ENCODE measurements at places on chromosomes 4 and X.

DNA sequence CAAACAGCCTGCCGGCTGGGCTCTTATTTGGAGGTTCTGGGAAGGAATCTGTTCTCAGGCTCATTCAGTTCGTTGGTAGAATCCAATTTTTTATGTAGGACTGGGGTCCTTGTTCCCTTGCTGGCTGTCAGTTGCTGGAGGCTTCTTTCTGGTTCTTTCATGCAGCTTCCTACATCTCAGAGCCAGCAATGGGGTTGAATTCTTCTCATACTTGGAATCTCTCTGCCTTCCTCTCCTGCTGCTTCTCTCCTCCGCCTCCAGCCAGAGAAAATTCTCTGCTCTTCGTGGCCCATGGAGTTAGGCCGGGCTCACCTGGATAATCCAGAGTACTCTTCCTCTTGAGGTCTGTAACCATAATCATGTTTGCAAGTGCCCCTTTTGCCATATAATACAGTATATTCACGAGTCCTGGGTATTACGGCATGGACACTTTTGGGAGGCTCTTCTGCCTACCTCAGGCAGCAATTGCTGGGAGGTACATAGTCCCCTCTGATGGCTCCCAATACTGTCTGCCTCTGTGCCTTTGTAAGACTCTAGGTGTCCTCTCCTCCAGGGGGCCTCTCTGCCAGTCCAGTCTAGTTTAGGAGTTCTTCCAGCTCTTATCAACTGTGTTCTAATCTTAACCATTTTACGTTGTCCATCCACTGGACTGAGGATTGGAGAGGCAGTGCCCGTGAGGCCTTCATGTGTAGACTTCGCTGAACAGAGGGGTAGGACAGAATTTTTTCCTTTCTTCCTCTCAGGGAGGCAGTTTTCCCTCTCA, 2.2 kb downstream of the TRMT44 start:
- DNase-seq = no peak

GRCh38 chrX:10990418-10990817, 120.7 kb upstream of the HCCS start:
- no peak for DNase-seq

DNA sequence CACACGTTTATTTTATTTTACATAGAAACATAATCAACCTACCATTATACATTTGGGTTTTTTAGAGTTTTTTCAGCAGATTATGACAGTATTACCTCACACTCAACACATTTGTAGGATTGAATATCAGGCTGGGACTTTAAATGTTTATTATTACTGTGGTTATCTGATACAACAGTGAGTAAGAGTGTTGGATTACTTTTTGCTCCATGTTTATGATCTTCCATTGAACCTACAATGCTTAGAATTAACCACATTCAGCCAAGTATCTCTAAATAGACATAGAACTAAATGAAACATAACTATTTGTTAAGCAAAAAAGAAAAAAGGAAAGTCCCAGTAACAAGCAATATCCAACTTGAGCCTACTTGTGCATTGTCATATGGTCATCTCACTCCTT, 607.4 kb upstream of the PITX2 start:
- no peak for DNase-seq

DNA sequence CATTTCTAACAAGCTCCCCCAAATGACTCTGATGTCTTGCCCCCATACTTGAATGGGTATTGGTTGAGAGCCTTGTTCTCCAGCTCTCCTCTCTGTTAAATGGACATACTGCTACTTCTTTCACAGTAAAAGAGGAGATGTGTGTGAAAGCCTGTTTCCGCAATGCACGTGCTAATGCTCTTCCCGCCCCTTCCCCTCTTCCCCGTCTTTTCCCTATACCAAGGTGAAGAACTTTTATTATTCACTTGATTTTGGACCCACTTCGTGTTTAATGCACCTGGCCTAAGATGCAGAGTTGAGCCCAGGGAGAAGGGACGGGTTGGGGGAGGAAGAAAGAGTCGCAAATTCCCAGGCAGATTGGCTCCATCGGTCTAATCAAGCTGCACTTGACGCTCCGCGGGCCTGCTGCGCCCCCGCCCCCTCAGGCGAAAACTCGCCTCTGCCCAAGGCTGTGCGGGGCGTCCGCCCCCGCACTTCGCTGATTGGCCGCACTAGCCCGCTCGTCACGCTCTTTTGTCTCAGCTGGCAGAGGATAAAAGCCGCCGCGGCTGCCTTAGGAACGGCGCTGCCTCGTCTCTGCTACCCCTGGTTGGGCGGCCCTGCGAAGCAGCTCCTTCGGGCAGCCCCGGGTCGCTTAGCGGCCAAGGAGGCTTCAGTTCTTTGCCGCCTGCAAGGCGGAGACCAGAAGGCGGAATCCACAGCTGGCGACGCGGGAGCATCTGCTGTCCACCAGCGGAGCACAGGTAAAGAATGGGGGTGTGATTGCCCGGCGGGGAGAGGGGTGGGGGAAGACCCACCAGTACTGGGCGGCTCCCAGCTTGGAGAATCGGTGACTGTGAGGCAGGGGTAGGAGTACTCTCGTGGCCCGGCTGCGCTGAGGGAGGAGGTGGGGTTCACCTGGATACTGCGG, at the start of gene ZCCHC12:
TSS of gene ZCCHC12 (plus strand) at position 562 of the 910 bp plus-strand sequence. CDS start 1,421 bp downstream, outside the sequence.
- no peak for DNase-seq

DNA sequence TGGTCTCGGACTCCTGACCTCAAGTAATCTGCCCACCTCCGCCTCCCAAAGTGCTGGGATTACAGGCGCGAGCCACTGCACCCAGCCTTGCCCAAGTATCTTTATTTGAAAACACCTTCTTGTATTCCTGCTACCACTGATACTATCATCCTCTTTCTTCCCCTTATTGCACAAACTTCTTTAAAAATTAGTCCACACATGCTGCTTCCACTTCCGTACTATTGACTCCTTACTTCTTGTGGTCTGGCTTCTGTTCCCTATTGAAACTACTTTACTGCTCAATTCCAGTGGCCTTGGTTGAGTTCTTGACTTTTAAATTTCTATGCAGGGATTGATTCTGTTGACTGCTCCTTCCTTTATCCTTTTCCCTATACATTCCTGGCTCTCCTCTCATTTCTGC, 38.8 kb downstream of the MTM1 start:
- DNase-seq = no peak

GRCh38 chr4:14924812-14925344, 77.4 kb upstream of the CPEB2 start:
- no peak for DNase-seq

- DNase-seq = no peak
These were observed 20.2 kb downstream of the CETN2 start for GRCh38 chrX:152810403-152810802.

DNA sequence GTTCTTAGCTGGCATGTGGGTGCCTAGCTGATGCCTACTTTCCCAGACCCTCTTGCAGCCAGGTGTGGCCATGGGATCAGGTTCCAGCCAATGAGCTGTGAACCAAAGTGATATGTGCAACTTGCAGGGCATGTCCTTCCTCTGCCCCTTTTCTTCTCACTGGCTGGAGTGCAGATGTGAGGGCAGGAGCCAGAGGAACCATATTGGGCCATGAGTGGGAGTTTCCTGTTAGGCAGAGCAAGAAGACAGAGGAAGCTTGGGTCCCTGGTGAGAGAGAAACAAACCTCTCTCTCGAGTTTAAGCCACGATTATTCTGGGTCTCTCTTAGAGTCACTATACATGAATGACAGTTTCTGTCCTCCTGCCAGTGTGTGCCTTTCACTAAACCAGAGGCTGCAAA, 120.4 kb upstream of the STX18 start:
- DNase-seq = no peak

DNA sequence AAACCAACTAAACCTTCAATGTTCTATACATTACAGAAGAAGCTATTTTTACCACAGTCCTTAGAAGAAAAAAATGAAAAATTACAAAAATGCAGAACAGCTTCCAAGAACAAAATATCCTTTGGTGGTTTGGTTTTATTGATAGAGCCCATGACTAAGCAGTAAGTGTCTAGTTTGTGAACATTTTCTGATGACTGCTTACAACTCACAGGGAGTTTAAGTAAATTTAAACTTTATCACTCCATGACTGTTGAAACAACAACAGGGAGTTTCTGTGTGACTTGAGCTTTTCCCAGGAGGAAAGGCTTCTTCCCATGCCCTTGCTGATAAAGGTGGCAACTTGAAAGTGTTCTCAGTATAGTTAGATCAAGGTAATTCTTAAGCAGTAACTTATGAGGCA, 2.9 kb downstream of the PF4 start:
- DNase-seq = no peak

- DNase-seq = no peak
These were observed 16.4 kb downstream of the MAGEA4 start for GRCh38 chrX:151929126-151929525.

DNA sequence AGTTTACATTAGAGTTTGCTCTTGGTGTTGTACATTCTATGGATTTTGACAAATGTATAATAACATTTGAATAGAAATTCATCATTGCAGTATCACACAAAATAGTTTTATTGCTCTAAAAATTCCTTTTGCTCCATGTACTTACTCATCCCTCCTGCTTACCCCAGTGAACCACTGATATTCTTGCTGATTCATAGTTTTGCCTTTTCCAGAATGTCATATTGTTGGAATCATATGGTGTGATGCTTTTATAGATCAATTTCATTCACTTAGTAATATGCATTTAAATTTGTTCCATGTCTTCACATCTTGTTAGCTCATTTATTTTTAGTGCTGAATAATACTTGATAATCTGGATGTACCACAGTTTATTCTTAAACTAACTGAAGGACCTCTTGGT, 1593.2 kb downstream of the C4orf33 start:
- DNase-seq = no peak

DNA sequence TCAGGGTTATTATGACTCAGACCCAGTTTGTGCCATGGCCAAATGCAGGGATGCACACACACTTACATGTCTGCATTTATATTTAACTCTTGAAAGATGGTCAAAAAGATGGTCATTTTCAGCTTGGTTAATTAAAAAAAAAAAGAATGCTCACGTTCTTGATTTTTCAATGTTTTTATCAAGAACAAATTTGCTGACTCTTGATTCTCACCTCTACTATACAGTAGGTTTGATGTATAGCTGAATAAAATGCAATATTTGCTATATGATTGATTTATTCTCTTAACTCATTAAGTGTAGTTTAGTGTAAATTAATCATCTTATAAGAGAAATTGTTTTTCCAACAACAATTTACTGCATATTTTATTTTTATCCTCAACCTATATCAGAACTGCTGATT, 160.4 kb downstream of the SLIT2 start:
- no peak for DNase-seq

- DNase-seq = no peak
These were observed 92.2 kb upstream of the SLIT2 start for GRCh38 chr4:20159516-20159915.

DNA sequence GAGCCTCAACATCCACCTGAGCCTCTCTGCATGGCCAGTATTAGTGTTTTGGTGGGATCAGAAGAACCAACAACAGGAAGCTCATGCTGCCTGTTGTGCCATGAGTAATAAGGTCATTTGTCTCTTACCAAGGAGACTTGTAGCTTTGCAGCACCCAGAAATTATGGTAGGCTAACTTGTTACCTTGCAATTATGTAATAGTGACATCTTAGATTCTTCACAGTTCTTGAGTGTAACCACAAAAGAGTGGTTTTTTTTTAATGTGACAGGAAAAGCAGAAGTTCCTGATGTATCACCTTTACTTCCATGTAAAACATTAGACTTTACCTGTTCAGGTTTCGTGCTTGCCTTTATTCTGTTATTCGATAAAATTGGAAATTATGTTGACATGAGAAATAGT, 263.9 kb upstream of the CXXC4 start:
- no peak for DNase-seq

- DNase-seq = no peak
These were observed 149.2 kb downstream of the CHRDL1 start for GRCh38 chrX:110646386-110646785.
